ENCODE measurements at places on chromosomes 13 and 19.
A peak's percentile ranks its signal among the peaks of the same experiment; 100 is the strongest.

DNA sequence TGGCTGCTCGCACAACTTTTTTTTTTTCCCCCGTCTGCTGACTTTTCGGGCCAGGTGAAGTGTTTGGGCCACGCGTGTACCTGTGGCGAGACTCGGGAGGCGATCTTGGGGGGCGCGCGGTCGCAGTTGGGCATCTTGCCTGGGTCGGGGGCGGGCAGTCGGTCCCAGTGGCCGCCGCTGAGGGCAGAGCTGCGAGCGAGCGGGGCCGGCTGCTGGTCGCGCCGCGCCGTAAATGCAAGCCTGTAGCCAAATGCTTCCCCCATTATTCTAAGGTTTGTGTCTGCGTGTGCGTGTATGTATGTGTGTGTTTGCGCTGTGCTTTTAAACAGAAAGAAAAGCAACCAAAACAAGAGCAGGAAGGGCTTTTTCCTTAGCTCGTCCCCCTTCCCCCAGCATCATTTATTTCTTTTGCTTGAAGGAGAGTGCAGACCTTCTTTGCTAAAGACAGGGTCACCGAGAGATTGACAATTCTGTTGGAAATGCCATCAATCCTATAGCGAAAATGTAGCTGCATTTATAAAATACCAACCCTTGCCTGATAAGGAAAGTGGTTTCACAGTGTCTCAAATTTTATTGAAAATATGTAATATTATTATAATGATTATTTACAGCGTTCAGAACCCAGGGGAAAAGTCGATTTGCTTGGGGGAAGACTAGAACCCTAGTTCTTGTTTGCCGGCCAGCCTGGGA is 143.2 kb upstream of the ZNF536 start:
- DNase-seq = no peak

DNA sequence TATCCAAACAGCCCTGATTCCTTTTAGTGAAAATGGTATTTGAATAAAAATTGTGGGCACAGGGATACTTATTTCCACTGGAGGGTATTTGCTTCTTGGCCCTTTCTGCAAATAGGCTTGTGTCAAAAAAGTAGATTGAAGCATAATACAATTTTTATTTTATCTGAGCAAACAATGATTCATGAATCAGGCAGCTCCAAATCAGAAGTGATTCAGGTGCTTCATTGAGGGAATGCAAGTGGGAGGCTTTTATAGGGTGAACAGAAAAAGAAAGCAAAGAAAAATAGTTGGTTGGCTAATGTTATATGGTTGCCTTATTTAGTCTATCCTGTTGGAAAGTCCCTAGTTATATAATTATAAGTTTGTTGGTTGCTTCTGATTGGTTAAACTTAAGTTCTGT is 117.9 kb downstream of the ITGBL1 start:
- DNase-seq = no peak

DNA sequence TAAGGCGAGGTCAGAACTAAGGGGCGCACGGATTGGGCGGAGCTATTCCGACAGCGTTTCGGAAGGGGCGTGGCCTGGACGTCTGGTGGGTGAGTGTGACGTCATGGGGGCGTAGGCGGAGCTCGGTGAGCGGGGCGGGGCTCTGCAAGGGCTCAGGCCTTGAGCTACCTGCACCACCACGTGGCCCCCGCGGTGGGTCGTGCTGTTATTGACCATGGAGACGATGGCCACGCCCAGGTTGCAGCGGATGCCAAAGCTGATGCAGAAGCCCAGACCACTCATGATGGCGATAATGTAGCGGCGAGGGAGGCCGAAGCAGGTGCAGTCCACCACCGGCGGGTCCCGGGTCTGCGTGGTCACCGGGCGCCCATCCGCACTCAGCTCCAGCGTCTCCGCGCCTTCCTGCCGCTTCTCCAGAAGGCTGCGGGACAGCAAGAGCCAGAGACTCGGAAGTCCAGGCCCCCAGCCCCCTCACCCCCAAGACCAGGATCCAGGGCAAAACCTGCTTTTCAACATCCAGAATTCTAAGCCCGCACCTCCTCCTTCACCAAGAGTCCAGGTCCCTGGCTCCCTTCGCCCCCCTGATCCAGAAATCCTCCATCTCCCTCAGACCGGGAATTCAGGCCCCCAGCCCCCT is 4.8 kb downstream of the SLC17A7 start:
- DNase-seq = peak; percentile 77

DNA sequence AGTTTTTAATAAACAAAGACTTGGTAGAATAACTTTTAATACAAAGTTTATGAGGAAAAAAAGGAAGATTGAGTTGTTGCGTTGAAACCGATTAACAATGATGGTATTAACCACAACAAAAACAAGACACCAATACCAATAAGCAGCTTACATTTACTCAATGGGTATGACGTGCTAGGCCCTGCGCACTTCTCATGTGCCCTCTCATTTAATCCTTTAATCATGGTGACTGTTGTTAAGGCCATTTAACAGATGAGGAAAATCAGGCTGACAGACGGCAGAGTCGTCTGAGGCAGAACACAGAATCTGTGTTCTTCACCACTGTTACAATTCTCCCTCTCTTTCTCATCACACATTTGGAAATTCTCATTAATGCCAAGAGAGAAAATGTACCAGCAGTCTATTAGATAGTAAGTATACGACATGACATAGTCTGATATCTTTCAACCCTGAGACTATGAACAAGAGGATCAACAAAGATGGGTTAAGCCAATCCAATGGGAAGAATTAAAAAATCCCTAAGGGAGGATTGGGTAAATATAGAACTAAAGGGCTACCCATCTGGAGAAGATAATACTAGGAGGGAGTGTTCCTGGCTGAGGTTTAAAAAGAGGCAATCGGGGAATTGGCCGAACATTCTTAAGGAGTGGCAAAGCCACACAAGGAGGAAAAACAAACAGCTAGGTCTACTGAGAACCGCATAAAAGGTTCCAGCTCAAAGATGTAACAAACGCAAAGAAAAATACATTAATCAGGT is 54.0 kb downstream of the DOCK9 start:
- DNase-seq = no peak

DNA sequence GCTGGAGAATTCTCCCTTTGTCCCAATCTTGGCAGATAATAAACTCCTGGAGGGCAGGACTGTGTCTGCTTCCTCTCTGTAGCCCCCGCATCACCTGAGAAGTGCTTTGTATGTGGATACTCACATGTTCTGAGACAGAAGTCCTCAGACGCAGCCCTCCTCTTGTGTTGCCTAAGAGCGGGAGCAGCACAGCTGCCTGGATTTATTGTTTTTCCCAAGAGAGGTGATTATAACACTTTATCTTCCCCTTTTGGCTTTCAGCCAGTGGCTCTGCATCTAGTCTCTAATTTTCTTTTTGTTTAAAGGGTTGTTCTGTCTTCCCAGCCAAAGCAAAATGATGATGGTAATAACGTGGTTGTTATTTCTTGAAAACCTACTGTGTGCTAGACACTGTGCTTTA is 36.1 kb downstream of the OLFM4 start:
- DNase-seq = no peak

- DNase-seq = no peak
Measured at GRCh38 chr19:10912619-10913018, 15.8 kb downstream of the YIPF2 start.

DNA sequence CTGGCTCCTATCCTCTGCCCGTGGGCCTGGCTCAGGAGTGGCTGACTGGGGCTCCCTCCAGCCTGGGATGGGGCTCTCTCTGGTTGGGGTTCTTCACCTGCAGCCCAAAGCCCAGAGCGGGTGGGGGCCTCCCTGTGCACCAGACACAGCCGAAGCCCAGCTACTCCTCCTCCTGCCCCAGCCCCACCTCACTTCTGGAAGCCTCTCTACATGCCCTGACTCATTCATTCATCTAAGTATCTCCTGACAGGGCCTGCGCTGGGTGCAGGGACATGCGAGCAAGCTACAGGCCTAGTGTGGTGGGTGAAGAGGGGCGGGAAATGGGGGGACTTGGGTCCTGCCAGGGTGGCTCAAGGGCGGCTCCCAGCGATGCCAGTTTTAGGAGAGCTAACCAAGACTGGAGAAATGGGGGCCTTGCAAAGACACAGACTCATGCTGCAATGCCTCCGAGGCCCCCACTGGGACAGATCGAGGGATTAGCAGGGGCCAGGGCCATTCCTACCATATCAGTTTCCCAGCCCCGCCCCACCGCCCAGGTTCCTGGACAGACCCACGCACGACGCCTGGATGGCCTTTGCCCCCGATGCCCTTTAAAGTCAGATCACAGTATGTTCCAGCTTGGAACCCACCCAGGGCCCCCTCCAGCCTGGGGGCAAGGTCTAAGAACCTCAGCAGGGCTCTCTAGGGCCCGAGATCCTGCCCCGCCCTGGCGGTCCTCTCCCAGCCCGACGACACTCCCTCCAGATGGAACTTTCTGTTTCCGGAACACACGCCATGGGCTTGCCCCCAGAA is 12.6 kb downstream of the LSM4 start:
- no peak for DNase-seq

- DNase-seq = no peak
Measured at GRCh38 chr13:98977568-98978265, at the start of gene DOCK9. DOCK9 (minus strand) TSS chr13:98978064; CDS start chr13:98977909, 155 bp downstream.

DNA sequence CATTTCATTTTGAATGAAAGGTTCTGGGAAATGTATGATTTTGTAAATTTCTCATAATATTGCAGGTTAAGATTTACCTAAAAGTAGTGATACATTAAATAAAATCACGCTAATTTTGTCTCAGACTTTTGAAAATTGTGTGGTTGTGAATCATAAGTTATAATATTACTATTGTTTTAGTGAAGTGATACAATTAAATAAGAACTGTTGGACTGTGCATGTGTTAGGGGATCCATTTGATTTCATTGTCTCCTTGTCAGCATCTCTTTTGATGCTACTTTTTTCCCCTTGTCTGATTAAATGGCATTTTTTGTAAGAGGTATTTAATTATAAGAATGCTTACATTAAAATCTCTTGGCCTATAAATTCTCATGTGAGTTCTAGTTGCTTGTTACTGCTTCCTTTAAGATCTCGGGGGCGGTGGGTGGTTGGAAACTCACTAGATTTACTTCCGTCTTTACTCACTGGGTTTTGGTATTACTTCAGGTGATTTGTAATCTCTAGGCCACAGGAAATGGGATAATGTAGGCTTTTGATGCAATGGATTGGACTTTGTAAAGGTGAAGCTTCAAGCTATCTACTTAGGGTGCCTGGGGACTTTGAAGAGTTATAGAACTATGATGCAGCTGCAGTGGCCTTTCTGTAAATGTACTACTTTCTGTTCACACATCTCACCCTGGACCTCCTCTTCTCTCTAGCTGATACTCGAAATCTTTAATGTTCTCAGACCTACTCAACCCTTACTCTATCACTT is 66.5 kb downstream of the PAN3 start:
- no peak for DNase-seq

All from hematopoietic multipotent progenitor cell treated with erythropoietin and hydrocortisone succinate and interleukin-3 and kit ligand, for 6 days (in vitro differentiated cells).